ENCODE measurements at places on chromosomes 13 and 19. TPM values are rescaled to one million over a fixed set of nuclear protein-coding genes. Genes with fewer than 3 reads are reported as not detected.

Gene ABHD17A
- 81.3 TPM for total RNA-seq

DNA sequence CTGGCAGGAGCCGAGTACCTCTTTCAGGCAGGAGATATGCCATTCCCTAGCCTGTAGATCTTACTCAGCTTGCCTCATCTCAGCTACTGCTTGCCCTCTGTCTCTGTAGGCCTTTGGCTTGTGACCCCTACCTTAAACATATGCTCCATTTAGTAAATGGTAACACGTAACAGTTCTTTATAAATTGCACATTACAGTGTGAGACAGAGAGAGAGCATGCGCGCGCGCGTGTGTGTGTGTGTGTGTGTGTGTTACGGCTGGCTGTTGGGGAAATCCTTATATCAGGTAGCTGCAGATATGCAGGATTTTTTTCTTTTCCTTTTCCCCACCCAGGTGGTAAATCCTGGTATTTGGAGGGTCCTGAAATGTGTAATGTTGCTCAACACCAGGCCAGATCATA lies 4.2 kb downstream of the SPINT2 start:
- no peak for DNase-seq

DNA sequence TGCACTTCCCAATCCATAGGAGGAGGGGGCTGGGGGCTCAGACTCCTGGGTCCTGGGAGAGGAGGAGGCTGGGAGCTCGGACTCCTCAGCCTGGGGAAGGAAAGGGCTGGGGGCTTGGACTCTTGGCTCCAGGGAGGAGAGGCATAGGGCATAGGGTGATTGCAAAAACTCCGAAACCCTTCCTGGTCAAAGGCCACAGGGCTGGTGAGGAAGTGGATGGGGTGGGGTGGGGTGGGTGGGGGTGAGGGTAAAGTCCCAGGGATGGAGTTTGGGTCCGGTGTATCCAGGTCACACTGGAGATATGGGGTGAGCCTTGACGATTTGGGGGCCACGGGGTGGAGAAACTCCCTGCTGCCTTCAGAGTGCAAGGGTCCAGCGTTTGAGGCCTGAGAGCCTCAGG lies 2.8 kb downstream of the MYH14 start:
- DNase-seq, result no peak

Gene OR7A5
- 1.3 TPM for total RNA-seq

Gene ZNF234
- 6.4 TPM for total RNA-seq

GRCh38 chr19:21328406-21328805 lies 804 bp downstream of the ZNF708 start:
- no peak for DNase-seq

DNA sequence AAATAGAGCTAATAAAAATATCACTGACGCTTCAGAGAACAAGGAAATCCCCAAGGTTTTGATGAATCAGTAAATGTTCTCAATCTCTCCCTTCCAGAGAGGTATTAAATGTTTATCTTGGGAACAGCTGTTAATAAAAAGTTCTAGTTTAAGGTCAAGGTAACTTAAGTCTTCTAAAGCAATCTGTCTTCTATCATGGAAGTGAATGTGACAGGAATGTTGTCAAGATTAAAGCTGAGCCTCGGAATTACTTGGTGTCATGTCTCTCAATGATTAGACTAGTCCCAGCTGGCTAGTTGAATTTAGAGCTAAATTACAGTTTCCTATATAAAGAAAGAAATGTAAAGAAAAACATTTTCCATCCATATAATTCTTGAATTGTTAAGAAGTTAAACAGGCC lies 23.4 kb downstream of the ESD start:
- no peak for DNase-seq

GRCh38 chr13:23751195-23751594 lies 138.0 kb downstream of the MIPEP start:
- DNase-seq, result no peak

Gene COMMD6
- total RNA-seq, result 43.6 TPM

GRCh38 chr13:68808456-68808855 lies 1299.2 kb upstream of the ATXN8OS start:
- no peak for DNase-seq

DNA sequence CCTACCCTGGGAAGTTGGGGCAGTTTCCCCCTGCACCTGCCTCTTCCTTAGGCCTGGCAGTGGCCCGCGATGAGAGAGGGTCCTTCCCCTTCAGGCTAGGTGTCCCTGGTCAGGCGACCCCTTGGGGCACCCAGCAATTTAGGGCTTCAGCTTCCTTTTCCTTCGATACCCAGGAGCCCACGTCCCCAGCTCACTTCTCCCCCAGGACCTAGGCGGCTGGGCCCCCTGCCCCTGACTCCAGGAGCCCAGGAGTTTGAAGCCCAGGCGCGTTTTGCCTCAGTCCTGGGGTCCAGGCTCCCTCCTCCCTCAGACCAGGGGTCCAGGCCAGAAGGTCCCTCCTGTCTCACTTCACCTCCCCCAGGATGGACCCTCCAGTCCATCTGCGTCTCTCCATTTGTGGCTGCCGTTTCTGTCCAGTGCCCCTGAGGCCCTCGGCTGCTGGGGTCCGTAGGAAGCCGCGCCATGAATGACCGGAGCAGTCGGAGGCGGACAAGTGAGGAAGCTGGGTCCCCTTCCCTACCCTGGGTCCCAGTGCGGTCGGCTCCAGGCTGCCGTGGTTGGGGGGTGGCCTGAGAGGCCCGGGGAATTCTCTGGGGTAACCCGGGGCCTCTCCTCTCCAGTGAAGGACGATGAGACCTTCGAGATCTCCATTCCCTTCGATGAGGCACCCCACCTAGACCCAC lies 714 bp downstream of the CCDC106 start:
- no peak for DNase-seq

Gene ICAM1
- 20.6 TPM for total RNA-seq

Gene MCF2L
- 33.4 TPM for total RNA-seq

- DNase-seq, result no peak
Observed at GRCh38 chr19:18842166-18842565, 10.4 kb downstream of the UPF1 start.

Gene IGFL1
- total RNA-seq, result not detected

Gene PTPRH
- 10.2 TPM for total RNA-seq

Gene ZNF90
- total RNA-seq, result 4.9 TPM

All from breast epithelium (tissue), 4 donors.